Cardiac ventricle fibroblast (primary cell): ENCODE measurements at places on chromosomes 4 and X. TPM values are rescaled to one million over a fixed set of nuclear protein-coding genes. Genes with fewer than 3 reads are reported as not detected.

Gene RAB39B
- 0.05 and 0.06 TPM in 2 replicates for total RNA-seq

Gene LRP2BP
- total RNA-seq, result 0.37 and 1.1 TPM in 2 replicates

Gene HEPH
- 47.3 and 52.1 TPM in 2 replicates for total RNA-seq

Gene FDCSP
- not detected in 2 replicates for total RNA-seq

Gene FGFR3
- 0.19 and 0.24 TPM in 2 replicates for total RNA-seq

Gene F8A3
- total RNA-seq, result 9.4 TPM in 1 of 2 replicates, not detected in the other

Gene WFS1
- total RNA-seq, result 44.5 and 48.5 TPM in 2 replicates

Gene JCHAIN
- 0.10 and 0.12 TPM in 2 replicates for total RNA-seq

Gene TECRL
- total RNA-seq, result not detected in 2 replicates

Gene UGT2B7
- not detected in 2 replicates for total RNA-seq

Gene JAKMIP1
- not detected in 2 replicates for total RNA-seq

Gene LUZP4
- total RNA-seq, result not detected in 2 replicates

Gene BMP15
- not detected in 2 replicates for total RNA-seq

Gene ADAM29
- total RNA-seq, result not detected in 2 replicates

Gene S100P
- 0.59 TPM in 1 of 2 replicates, not detected in the other for total RNA-seq

Gene RADX
- 0.19 TPM in 1 of 2 replicates, not detected in the other for total RNA-seq

Gene IL2RG
- total RNA-seq, result not detected in 2 replicates

Gene SMIM10L2A
- 0.54 and 0.75 TPM in 2 replicates for total RNA-seq
